ENCODE measurements at places on chromosomes 16 and 17.

DNA sequence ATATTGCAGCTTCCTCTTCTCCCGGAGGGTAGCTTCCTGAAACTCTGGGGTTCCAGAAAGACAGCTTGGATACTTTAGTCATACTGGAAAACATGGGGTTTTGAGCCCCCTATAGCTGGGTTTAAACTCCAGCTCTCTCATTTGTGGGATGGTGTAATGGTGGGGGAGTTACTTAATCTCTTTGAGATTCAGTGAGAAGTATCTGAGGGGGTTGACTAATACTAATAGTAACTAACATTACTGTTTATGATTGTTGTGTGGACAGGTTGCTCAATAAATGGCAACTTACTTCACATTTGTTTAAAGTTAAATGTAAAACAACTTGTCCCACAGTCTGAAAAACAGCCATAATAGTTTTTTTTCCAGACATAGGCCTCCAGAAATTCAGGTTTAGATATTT is 5.1 kb upstream of the SUZ12 start:
- H3K27me3 ChIP-seq, result no peaks in the 10 kb centered on the region
- no peak overlapping the region for H3K4me3 ChIP-seq
- no peaks in the 10 kb centered on the region for H3K36me3 ChIP-seq
- H3K4me1 ChIP-seq, result peaks cover 6% of the 10 kb centered on the region

DNA sequence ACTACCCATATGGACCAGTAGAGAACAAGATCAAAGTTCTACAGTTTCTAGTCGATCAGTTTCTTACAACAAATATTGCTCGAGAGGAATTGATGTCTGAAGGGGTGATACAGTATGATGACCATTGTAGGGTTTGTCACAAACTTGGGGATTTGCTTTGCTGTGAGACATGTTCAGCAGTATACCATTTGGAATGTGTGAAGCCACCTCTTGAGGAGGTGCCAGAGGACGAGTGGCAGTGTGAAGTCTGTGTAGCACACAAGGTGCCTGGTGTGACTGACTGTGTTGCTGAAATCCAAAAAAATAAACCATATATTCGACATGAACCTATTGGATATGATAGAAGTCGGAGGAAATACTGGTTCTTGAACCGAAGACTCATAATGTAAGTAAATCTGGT is 29.1 kb downstream of the BPTF start:
- peaks cover 46% of the 10 kb centered on the region for H3K4me1 ChIP-seq
- no peak overlapping the region for H3K4me3 ChIP-seq
- H3K27ac ChIP-seq, result no peak overlapping the region
- H3K27me3 ChIP-seq, result no peaks in the 10 kb centered on the region
- peaks cover 20% of the 10 kb centered on the region for H3K36me3 ChIP-seq
- DNase-seq, result no peak

GRCh38 chr17:27153005-27153404 is 140.9 kb upstream of the WSB1 start:
- no peaks in the 10 kb centered on the region for H3K4me1 ChIP-seq
- H3K36me3 ChIP-seq, result no peaks in the 10 kb centered on the region
- no peak overlapping the region for H3K27ac ChIP-seq
- DNase-seq, result no peak
- H3K4me3 ChIP-seq, result no peak overlapping the region

GRCh38 chr16:54873071-54873470 is 57.6 kb upstream of the IRX5 start:
- H3K4me1 ChIP-seq, result no peaks in the 10 kb centered on the region
- H3K27ac ChIP-seq, result no peak overlapping the region

- no peak overlapping the region for H3K27ac ChIP-seq
- H3K36me3 ChIP-seq, result no peaks in the 10 kb centered on the region
- no peak for DNase-seq
- H3K4me1 ChIP-seq, result no peaks in the 10 kb centered on the region
- no peaks in the 10 kb centered on the region for H3K27me3 ChIP-seq
Observed at GRCh38 chr16:59410451-59410850, 676.3 kb upstream of the GOT2 start.

DNA sequence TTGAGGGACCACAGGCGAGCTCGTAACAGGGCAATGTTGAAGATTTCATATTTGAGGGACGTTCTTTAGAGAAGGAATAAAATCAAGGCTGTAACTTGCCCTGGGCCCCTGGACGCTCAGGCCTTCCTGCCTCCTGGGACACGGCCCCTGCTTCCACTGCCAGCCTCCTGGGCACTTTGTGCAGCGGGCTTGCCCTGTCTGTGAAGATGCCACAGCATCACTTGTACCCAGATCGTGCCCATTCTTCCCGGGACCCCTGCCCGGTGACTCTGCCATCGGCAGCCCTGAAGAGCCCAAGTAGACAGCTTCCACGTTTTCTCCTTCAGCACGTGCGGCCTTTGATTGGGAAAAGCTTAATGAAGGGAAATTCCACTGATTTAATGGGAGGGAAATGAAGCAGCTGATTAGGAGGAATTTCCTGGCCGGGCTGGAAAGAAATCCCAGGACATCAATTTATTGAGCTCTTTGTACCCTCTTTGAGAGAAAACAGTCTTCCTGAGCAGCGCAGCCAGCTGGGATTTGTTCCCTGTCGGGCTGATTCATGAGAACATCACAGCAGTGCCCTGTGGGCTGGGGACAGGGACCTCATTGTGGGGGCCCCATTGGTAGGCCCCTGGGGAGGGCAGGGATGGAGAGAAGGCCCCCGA is 71.5 kb downstream of the CRISPLD2 start:
- H3K27me3 ChIP-seq, result no peaks in the 10 kb centered on the region
- no peaks in the 10 kb centered on the region for H3K4me1 ChIP-seq
- no peak for DNase-seq
- no peak overlapping the region for H3K4me3 ChIP-seq
- H3K27ac ChIP-seq, result no peak overlapping the region
- no peaks in the 10 kb centered on the region for H3K36me3 ChIP-seq

DNA sequence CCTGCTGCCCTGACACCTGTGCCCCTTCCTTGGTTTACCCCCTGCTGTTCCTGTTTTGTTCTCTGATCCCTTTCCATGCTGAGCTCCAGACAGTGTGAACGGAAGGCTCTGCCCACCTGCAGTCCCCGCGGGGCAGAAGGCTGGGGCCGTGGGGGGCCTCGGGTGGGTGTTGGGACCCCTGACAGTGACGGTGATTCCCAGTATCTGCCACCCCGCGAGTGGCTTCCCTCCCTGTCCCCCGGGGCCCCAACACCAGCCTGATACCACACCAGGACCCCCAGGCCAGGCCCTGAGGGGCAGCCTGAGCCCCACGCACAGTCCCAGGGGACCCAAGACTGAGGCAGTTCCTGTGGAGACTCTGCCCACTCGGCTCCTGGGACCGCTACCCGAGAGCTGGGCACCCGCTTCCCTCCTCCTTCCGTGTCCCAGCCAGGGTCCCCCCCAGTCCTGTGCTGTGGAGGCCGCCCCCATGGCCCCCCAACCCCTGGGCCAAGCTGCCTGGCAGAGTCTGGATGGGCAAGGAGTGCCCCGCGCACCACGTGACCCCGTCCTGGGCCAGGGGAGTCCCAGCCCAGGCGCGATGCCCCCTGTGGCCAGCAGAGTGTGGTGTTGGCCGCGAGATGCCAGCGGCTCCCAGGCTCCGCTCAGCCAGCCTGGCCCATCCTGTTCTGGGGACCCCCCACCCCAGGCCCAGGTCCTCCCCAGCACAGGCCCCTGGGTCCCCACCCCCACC is 10.0 kb upstream of the C1QTNF8 start:
- no peaks in the 10 kb centered on the region for H3K36me3 ChIP-seq
- DNase-seq, result peak; percentile 58
- peaks cover 36% of the 10 kb centered on the region for H3K27me3 ChIP-seq
- H3K4me1 ChIP-seq, result peaks cover 9% of the 10 kb centered on the region
- no peak overlapping the region for H3K27ac ChIP-seq
